Stimulated activated CD8-positive, alpha-beta memory T cell treated with anti-CD3 and anti-CD28 coated beads, Interleukin-7, amount 100 ng/mL, for 4 hours (primary cell): ENCODE measurements at places on chromosomes 6 and 20.

GRCh38 chr20:16378122-16378521 is 195.1 kb downstream of the KIF16B start:
- DNase-seq: no peak

GRCh38 chr6:97702248-97702647 is 419.2 kb upstream of the MMS22L start:
- DNase-seq: no peak

DNA sequence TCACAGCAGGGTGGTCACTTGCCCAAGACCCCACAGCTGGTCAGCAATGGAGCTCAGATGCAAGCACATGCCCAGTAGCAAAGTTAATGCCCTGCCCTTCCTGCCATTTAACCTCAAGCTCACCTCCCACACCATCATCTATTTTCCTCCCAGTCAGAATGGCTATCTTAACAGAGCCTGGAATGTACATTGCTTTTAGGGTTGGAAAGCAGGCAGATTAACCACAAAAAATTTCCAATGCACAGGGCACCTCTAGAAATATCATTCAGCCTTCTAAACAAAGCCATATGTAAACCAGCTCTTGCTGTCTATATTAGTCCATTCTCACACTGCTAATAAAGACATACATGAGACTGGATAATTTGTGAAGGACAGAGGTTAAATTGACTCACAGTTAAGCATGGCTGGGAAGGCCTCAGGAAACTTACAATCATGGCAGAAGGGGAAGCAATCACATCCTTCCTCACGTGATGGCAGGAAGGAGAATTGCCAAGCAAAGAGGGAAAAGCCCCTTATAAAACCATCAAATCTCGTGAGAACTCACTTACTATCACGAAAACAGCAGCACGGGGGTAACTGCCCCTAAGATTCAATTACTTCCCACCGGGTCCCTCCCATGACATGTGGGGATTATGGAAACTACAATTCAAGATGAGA is 106.9 kb downstream of the FYN start:
- DNase-seq: no peak

- DNase-seq: no peak
These were observed 239.4 kb upstream of the FERMT1 start for GRCh38 chr20:6362245-6362644.

DNA sequence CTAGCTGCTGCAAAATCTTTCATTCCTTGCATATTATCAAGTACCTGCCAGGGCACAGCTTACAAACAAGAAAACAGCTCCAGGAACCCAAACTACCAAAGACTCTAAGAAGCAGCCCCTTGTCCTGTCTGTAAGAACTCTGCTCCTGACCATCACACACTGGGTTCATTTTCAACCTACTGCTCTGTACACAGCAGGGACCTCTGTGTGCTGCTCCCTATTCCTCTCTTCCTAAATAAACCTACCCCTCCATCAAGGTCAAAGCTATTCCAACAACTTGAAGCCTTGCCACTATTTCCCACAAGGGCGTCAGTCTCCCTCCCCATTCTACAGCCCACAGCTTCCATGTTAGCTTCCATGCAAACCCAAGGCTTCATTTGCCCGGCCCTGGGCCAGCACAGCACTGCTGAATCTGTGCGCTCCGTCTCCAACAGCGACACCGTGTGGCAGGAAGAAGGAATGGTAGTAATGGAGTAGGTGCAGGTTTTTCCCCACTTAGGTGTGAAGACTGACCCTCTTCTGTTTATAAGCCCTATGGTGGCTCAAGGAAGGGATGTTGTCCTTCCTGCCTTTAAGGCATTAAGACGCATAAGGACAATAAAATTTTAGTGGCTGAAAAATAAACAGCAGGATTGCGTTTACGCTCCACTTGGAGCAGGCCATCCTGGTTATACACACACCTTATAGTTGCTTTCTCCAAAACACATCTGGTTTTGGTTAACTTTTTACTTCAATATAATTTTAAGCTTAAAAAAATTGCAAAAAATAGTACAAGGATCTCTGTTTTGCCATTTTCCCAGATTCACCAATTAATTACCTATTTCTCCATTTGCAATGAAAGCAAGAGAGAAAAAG is 115.2 kb upstream of the NXT1 start:
- DNase-seq: no peak

DNA sequence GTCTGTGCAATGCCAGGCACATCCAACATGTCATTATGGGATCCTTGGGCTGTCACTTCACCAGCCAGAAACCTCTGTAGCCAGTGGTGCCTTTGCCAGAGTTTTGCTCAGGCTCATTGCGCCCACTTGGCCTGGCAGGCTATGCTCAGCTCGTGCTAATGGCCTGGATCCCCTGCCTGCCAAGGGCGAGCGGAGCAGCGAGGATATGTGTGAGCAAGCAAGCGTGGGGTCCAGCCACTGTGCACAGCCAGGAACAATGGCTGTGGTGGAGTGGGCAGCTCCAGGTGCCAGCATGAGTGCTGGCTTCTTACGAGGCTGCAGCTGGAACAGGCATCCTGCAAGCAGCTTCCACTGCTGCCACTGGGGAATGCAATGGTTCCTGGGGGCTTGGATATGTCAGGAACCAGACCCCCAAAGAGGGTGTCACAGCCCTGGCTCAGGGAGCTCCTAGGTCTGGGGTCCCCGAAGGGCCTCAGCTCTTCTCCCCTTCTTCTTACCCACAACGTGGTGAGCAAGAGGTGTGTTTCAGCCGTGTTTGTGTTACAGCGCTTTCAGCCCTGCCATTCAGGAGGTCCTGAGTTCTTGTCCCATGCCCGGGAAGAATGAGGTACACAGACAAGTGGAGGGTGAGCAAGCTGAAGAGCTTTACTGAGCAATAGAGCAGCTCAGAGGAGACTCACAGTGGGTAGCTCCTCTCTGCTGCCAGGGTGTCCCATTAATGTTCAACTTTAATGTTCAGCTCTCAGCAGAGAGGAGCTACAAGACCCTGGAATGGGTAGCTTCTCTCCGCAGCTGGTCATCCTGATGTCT is 22.3 kb upstream of the TOP1 start:
- no peak for DNase-seq

DNA sequence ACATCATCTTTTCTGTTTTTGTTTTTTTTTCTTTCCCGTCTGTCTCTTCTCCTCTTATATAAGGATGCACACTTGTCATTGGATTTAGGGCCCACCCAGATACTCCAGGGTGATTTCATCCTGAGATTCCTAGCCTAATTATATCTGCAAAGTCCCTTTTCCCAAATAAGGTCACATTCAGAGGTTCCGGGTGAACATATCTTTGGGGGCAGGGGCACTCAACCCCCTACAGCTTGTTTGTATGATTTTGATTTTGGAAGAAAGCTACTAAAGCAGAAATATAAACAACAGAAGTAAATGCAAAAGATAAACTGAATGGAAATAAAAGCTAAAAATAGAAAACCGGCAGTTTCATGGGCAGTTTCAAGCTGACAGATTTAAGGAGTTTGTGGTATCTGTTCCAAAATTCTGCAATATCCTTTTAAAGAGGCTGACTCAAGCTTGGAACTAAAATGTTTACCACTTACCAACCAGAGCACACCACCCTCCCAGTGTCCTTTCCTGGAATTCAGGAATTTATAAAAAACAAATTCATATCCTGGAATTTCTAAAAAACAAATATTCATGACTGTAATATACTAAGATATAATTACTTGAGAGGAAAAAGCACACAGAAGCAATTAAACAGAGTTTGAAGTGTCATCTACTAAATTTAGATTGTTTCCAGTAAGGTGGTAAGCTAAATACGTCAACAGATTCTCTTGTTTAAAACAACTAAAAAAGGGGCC is 100.0 kb upstream of the CARMIL1 start:
- no peak for DNase-seq

GRCh38 chr20:33521461-33521860 is 31.6 kb downstream of the CBFA2T2 start:
- DNase-seq: no peak

GRCh38 chr20:17650301-17651128 is 31.5 kb downstream of the RRBP1 start:
- no peak for DNase-seq

- no peak for DNase-seq
These were observed 571.5 kb upstream of the CDH4 start for GRCh38 chr20:60680554-60680953.

DNA sequence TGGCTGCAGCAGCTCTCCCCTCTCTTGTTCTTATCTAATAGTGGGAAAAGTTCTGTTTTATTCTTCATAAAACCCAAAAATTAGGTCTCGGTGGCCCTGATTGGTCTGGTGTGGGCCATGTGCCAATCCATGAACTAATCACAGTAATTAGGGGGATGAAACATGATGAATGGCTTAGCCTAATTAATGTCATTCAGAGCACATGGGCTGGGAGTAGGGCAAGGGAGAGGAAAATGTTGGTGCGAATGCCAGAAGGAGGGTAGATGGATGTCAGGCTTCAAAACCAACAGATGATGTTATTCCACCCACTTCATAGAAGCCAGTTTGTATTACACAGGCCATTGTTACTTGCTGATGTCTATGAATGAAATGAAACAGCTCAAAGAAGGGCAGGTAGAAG is 46.5 kb downstream of the PLEKHG1 start:
- DNase-seq: no peak

GRCh38 chr6:131317516-131317915 is 182.2 kb downstream of the AKAP7 start:
- no peak for DNase-seq

DNA sequence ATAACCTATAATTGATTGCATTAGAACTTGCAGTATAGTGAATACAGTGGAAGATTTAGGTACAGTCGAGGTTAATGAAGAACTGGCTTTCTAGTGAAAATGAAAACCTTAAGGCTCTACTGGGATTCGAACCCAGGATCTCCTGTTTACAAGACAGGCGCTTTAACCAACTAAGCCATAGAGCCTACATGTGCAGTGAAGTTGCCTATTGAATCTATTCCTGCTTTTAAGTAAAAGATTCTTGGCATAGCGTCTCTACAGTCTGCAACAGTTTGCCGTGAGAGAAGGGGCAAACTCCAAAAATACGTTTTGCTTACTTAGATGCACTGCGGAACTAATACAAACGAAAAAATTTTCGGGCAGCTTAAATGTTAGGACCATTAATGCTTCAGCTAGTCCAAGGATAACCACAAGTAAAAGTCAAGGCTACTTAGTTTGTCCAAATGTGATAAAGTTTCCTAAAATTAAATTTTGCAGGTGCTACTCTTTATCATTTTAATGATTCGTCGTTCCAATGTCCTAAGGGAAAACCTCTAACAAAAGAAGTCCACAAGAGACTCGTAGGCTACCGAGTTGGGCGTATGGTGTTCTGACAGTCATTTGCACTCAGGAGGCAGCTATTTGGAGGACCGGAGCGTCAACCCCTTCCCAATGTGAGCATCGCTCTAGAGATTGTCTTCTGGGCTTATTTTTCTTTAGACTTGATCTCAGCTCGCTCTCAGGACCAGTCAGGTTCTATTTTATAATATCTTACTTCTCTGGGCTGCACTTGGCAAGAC is 31.3 kb upstream of the ZSCAN23 start:
- DNase-seq: no peak
